ENCODE measurements at places on chromosomes 4 and X.

GRCh38 chr4:55928846-55929245 is 19.9 kb upstream of the CEP135 start:
- no peak for DNase-seq

- DNase-seq: no peak
Observed at GRCh38 chr4:168759959-168760527, 250.0 kb downstream of the CBR4 start.

- DNase-seq: no peak
Observed at GRCh38 chr4:152992466-152992865, 56.3 kb downstream of the FHDC1 start.

DNA sequence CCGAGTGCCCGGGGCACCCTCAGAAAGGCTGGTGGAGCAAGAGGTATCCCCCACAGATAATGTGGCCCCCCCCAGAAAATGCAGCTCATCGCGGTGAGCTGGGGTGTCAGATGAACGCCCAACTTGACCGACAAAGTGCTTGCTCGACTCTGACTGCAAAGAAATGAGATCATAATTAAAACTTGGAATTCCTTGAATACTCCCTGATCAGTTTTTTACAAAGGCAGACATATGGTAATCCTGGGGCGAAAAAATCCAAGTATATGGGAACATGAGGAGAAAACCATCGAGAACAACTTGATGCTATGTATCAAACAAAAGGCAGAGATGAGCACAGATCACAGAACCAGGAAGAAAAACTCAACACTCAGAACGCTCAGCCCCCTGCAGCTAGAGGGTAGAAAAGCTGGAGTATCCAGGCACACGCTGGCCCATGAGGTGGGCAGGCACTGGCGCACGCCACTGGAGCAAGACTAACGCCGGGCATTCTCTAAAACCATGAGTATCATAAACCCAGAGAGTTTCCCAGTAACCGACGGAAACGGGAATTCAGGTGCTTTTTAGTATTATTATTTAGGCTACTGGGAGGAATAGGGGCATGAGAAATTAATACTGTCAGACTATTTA is 127.3 kb downstream of the AFAP1 start:
- no peak for DNase-seq

DNA sequence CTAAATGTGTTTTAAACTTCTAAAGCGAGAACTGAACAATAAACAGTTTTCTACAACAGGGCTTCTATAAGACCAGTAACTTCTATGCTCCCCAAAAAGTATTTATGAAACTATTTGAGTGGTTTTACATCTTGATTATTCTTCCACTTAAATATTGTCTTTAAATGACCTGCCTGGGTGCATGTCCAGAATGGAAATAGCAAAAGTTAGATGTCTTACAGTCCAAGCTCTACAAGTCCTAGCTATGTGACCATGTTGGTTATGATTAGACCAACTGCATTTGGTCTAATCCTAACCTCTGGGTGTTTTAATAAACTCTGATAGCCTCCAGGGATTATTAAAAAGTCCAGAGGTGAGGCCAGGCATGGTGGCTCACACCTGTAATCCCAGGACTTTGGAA is 79.0 kb upstream of the ATXN3L start:
- DNase-seq: no peak

GRCh38 chrX:24168807-24169206 is 19.3 kb downstream of the ZFX start:
- DNase-seq: no peak

DNA sequence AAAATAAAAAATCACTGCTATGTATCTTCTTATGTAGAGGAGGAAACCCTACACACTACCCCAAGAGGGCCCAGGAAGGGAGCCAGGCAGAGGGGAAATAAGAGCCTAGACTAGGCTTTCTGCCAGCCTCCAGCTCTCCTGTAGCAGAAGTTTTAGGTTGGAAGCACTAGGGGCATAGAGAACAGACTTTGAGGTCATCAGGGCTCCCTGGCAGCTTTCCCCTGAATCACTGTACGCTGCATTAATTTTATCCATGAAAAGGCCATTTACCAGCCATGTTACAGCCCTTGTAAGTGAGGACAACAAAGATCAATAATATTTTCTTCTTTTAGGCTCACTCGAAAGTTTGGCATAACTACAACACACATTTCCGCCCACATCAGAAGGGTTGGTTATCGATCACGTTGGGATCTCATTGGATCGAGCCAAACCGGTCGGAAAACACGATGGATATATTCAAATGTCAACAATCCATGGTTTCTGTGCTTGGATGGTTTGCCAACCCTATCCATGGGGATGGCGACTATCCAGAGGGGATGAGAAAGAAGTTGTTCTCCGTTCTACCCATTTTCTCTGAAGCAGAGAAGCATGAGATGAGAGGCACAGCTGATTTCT is 24.7 kb downstream of the RPL9 start:
- DNase-seq: no peak

- DNase-seq: peak; percentile 42
Observed at GRCh38 chr4:75724867-75725724, 719 bp downstream of the USO1 start.

DNA sequence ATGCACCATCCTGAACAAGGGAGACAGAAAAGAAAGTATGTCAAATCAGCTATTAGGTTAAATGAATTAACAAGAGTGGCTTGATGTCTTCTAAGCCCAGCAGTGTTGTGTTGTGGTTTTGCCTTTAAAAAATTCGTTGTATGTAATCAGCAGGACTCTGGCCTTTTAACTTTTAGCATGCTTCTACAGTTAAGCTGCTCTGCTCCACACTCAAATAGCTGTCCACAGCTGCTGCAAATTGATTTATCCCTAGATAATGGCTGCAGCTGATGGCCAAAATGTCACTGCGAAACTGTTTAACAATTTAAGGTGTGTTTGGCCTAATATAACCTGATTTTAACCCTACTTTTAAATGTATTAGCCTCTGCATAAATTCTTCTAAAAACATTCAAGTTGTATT is 85.8 kb downstream of the CXXC4 start:
- DNase-seq: no peak

DNA sequence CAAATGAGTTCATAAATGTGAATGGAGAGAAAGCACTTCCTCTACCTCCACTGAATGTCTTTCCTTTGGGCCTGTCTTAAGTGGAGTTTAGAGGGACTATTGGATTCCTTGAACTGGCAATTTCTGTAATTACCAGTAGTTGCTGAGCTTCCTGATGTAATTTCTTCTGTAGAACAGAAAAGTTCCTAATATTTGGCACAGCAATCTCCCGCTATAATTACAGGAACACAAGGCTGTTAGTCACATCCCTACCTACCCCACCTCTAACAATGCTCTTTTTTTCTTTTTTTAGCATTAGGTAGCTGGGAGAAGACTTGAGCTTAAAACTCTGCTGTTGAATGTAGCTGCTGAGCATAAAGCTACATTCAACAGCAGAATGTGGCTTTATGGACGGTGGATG is 24.8 kb upstream of the RBPJ start:
- no peak for DNase-seq

GRCh38 chrX:55102754-55103153 is 13.9 kb downstream of the PAGE2 start:
- no peak for DNase-seq

- peak; percentile 13 for DNase-seq
Observed at GRCh38 chr4:40241941-40242340, 45.1 kb downstream of the RHOH start.

DNA sequence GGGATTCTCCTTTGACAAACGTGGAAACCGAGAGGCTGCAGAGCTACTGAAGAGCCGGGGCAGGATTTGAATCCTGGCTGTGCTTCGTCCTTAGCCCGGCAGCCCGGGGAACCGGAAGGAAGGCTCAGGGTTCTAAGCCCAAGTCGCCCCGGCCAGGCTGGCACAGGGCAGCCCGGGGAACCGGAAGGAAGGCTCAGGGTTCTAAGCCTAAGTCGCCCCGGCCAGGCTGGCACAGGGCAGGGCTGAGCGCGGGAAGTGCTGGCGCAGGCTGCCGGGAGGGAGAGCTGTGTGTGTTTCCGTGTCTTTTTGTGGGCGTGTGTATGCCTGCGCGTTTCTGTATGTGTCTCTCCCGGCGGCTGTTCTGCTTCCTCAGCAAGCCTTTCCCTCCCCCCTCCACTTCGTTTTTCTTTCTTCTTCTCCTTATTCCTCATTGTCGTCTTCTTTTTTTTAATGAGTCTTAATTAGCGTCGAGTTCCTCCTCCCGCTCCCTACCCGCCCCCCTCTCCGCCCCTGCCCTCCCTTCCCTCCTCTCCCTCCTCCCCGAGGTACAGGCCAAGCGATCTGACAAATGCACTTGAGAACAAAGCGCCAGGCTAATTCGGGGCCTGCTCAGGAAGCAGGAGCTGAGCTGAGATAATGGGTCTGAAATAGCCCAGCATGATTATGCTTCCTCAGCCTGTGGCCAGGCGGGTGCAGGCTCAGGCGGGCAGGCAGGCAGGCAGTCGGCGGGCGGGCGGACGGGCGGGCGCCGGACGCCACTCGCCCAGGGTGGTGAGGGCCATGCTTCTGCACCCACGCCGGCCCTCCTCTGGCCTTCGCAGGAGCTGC is 65.9 kb downstream of the EFNB1 start:
- DNase-seq: no peak

DNA sequence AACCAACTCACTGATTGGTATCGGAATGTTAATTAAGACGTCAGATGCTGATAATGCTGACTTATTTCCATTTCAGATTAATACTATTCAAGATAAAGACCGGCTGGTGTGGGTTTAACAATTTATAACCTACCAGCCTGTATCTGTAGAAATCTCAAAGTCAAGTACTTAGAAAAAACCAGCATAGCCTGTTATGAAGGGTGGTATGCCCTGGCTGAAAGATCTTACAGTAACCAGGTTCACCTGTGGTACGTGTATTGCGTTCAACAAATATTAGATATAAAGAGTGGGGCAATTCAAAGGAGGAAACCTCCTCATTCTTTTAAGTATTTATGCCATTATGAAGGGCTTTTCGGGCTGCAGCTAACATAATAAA is 240.8 kb upstream of the ANXA3 start:
- no peak for DNase-seq

DNA sequence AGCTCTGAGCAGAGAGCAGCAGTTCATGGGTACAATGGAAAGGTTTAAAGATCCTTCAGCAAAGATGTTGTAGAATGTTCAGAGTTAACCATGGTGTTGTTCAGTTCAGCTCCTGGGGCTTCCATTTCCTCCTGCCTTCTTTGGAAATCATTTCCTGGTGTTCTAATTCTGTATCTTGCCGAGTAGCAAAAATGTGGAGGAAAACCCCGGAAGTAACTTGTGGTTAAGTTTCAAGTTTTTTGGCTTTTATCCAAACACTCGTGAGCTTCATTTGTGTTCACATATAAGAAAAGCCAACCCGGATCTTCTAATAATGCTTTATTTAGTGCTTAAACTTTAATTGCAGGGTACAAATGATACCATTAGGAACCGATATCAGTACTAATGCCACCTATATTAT is 33.6 kb upstream of the ARX start:
- no peak for DNase-seq

DNA sequence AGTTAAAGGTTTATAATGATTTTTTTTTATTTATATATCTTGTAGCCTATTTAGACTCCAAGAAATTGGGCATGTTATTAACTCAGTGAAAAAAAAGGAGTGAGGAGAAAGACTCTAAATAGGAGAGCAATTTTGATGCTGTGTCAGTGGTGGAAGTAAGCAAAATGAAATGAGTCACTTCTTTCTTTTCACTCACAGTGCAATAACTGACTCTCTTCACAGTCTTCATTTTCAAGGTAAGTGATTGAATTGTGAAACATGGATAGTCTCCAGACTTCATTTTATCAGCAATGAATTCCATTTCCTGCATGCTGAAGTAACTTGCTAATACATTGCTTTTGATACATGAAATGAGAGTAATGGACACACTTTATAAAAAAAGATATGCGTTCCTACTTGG is 2271.5 kb downstream of the PCDH7 start:
- no peak for DNase-seq

GRCh38 chr4:74161666-74162450 is 3.9 kb downstream of the MTHFD2L start:
- DNase-seq: no peak

- DNase-seq: no peak
Observed at GRCh38 chrX:136019226-136019625, 34.0 kb downstream of the SLC9A6 start.

- no peak for DNase-seq
Observed at GRCh38 chr4:42627885-42628646, 28.8 kb downstream of the ATP8A1 start.

DNA sequence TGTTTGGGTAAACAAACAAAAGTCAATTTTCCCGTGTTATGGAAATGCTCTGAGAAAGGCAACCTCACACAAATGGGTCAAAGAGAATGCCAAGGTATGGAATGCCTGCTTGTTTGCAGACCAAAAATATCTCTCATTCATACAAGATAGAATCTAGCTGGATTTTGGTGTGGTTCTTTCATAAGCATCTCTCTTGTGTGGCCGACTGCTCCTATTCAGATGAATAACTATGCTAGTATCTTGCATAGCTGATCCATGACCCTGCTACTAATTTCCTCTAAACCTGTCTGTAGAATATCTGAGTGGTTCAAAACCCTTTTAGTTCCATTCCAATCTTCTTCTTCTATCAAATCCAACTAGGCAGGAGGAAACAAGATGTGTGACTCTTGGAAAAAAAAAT is 28.2 kb upstream of the SORBS2 start:
- DNase-seq: no peak

DNA sequence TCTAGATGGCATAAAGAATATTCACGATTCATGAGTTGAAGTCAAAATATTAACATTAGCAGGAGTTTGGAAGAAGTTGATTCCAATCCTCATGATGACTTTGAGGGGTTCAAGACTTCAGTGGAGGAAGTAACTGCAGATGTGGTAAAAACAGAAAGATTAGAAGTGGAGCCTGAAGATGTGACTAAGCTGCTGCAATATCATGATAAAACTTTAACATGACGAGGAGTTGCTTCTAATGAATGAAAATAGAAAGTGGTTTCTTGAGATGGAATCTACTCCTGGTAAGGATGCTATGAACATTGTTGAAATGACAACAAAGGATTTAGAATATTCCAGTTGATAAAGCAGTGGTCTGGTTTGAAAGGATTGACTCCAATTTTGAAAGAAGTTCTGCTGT is 70.1 kb upstream of the TMLHE start:
- DNase-seq: no peak

DNA sequence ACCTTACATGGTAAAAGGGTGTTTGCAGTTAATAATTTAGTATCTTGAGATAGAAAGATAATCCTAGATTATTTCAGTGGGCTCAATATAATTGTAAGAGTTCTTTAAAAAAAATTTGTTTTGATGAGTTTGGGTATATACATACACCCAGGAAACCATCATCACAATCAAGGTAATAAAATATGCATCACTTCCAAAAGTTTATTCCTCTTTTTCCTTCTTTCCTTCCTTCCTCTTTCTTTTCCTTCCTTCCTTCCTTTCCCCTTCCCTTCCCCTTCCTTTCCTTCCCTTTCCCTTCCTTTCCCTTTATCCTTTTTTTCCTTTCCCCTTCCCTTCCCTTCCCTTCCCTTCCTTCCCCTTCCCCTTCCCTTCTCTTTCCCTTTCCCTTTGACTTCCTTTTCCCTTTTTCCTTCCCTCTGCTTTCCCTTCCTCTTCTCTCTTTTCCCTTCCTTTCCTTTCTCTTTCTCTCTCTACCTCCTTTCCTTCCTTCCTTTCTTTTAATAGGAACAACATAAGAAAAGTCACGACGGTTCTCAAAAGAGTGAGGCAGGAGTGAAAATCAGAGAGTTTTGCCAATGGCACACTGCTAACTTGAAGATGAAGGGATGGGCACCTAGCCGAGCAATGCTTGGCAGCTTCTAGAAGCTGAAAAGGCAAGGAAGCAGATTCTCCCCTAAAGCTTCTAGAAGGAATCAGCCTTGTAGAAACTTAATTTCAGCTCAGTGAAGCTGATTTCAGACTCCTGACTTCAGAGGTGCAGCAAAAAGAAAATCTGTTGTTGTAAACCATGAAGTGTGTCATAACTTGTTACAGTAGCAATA is 2050.2 kb upstream of the AGA start:
- no peak for DNase-seq
